SK-MEL-5 (cell line): ENCODE measurements at places on chromosomes 11 and 22. TPM values are rescaled to one million over a fixed set of nuclear protein-coding genes. Genes with fewer than 3 reads are reported as not detected.

- no peak for DNase-seq
Measured at GRCh38 chr11:133659538-133660201, 127.4 kb upstream of the OPCML start.

GRCh38 chr22:50583294-50583861 lies 729 bp upstream of the CHKB start:
- DNase-seq = no peak

- no peak for DNase-seq
Measured at GRCh38 chr22:21929253-21929652, 23.4 kb downstream of the PPM1F start.

CTSC gene
- 216 and 235 TPM in 2 replicates for total RNA-seq

KDM4E gene
- total RNA-seq = not detected in 2 replicates

RTN4RL2 gene
- 0.29 and 1.1 TPM in 2 replicates for total RNA-seq
